ENCODE measurements at places on chromosomes 4 and X. TPM values are rescaled to one million over a fixed set of nuclear protein-coding genes. Genes with fewer than 3 reads are reported as not detected.
A peak's percentile ranks its signal among the peaks of the same experiment; 100 is the strongest.

Gene ARMCX1
- 10.9 TPM for total RNA-seq

Gene NPY1R
- total RNA-seq: 102 TPM

Gene MAGEA2
- not detected for total RNA-seq

Gene PWWP3B
- not detected for total RNA-seq

Gene ADRA2C
- total RNA-seq: 37.7 TPM

Gene FMR1NB
- not detected for total RNA-seq

Gene SHOX
- not detected for total RNA-seq

Gene WDR17
- 4.7 TPM for total RNA-seq

Gene SH2D1A
- total RNA-seq: 19.5 TPM

Gene CORIN
- 0.23 TPM for total RNA-seq

DNA sequence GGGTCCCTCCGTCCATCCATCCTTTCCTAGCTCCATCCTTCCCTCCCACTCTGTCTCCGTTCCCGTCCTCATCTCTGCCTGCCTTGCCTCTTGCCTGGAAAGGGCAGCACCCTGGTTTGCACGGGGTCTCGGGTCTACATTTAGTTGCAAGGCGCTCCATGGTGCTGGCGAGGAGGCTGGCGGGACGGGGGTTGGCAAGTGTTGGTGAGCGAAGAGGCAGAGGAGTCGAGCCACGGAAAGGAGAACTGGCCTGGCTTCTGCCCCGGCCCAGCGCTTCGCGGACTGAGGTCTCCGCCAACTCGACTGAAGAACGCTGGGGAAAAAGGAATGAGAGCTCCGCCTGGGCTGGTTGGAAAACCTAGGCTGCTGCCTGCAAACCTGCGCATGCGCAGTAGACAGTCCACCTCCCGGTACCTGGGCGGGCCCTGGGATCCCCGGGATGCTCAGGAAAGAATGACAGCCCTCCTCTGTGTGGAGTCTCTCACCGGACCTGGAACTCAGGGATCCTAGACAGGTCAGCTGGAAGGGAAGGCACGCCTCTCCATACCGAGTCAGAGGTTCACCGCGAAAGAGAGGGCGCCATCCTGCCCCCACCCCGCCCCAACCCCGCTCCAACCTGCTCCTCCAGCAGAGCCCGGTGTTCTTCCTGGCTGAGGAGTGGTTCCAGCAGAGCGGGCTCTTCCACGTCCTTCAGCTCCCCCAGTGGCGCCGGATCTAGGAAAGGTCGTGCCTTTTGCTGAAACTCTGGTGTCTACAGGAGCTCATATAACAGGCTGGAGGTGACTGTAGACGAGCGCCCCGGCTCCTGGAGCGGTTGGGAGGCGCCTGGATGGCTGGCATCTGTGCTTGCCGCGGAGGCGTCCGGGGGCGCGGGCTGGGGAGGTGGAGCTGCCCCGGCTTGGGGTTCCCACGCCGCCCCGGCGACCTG is 6.0 kb downstream of the FRG2 start:
- peak; percentile 69 for DNase-seq

DNA sequence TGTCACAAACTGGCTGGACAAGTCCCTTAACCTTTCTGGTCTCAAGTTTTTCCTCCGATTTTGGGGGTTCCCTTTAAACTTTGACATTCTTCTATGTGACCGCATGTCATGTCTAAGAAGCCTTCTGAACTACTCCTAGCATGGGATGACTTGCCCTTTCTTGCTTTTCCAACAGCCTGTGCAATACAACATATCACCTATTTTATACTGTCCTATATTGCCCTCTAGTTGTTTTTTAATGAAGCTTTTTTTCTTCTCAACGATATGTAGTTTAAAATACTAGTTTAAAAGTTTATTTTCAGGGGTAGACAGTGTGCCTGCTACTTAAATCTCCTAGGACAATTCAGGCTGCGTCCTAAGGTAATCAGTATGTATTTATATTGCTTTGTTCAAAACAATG is 1.0 kb upstream of the IGBP1 start:
- no peak for DNase-seq

- DNase-seq: no peak
Measured at GRCh38 chr4:138266948-138267347, 24.8 kb upstream of the SLC7A11 start.

- DNase-seq: no peak
Measured at GRCh38 chrX:100915562-100915961, 13.2 kb downstream of the XKRX start.

GRCh38 chrX:119145241-119145653 is 17.6 kb upstream of the KIAA1210 start:
- no peak for DNase-seq

DNA sequence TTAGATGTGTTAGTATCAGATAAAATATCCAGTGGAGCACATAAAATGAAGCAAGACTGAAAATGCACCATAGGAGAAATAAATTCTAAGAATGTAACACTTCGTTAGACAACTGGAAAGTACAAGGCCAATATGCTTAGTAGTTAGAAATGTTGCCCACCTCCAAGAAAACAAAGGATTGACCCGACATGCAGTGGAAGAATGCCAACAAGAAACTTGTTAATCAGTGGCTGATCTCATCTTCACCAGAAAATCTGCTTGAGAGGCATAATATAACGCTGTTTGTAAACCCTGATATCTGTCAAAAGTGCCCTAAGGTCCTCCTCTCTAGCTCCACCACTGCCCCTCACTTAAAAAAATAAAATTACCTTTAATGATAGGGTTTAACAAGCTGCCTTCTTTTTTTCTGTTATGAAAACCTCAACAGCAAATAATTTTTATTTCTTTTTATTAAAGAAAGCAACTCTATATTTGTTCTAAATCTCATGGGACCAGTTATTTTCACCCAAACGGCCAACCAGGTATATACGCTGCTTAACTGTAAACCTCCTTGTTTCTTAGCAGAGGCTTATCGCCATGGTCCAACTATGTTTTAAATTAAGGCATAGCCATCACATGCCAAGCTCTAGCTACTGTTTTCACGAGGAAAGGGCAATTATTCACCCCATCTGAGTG is 1.8 kb downstream of the RASGEF1B start:
- no peak for DNase-seq

- DNase-seq: no peak
Measured at GRCh38 chr4:139630991-139631390, 34.6 kb upstream of the MGST2 start.

DNA sequence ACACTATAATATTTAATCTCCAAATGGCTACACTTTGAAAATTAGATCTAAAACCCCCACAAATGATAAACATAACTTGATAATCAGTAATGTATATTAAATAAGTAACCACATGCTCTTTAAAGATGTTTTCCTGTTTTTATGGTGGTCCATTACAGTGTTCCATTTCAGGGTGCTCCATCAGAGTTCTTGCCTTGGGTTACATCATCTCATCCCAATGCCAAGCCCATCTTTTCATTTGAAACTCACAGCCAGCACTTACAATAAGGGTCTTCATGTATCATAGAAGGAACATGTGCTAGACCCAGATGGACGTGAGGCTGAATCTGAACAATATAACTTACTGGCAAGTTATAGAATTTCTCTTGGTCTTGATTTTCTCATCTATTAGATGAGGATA is 10.5 kb upstream of the PAQR3 start:
- DNase-seq: no peak

- no peak for DNase-seq
Measured at GRCh38 chrX:40097141-40097503, 636 bp downstream of the BCOR start.

DNA sequence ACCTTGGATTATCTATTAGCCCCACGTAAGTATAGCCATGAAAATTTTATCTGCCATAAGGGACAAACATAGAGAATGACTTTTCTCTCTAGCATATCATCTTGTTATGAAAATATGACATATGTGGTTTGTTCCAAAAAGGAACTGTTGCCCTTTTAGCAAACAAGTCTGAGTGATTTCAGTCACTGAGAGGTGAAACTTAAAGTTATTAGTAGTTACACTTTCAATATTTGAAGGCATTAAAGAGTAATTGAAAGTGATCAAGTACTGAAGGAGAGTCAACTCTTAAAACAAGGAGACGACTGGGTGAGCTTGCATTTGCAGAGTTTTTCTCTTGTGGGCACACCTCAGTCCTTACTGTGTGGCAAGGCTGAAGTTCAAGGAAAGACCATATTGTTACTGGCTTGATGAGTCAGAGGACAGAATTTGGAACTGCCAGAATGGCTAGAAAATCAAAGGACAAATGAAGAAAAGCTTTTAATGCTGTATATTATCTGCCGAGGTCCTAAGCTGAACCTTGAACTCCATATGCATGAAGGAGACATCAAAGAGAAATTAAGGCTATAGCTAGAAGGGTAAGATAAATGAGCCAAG is 205.1 kb upstream of the EMCN start:
- DNase-seq: no peak

DNA sequence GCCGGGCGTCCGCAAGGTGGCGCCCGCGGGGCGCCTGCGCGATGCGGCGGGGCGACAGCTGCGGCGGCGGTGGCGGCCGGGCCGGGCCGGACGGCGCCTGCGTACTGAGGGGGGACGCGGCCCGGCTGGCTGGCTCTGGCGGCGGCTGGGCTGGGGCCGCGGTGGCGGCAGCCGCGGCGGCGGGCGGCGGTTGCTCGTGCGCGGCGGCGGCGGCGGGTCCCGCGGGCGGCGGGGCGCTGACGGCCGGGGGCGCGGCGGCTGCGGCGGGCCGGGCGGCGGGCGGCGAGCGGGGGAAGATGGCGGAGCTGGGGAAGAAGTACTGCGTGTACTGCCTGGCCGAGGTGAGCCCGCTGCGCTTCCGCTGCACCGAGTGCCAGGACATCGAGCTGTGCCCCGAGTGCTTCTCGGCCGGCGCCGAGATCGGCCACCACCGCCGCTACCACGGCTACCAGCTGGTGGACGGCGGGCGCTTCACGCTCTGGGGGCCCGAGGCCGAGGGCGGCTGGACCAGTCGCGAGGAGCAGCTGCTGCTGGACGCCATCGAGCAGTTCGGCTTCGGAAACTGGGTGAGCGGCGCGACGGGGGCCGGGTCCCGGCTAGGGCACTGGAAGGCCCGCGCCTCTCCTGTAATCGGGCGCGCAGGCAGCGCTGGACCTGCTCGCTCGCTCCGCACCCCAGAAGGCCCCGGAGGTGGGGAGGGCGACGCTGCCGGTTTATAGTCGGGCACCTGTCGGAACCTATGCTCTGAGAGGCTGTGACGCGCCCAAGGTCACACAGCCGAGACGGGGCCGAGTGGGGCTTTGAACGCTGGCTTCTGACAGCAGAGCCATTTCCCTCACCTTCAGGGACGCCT is at the start of gene TADA2B:
Gene TADA2B, plus strand, starts transcription at position 89 of the 853 bp plus-strand sequence. Its CDS starts 208 bp downstream, at position 297.
- DNase-seq: peak; percentile 94

DNA sequence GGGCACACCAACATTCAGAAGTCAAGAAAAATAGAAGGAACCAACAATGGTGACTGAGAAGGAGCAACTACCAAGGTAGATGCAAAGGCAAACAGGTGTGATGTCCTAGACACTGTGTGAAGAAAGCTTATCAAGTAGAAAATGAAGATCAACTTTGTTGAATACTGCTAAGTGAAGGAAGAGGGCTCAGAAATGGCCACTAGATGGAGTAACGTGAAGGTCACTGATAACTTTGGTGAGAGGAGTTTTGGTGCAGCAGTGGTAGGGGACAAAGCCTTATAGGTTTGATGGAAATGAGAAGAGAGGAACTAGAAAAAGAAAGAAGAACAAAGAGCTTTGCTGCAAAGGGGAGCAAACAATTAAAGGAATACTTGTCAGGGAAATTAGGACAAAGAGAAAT is 23.5 kb downstream of the OTC start:
- DNase-seq: no peak

DNA sequence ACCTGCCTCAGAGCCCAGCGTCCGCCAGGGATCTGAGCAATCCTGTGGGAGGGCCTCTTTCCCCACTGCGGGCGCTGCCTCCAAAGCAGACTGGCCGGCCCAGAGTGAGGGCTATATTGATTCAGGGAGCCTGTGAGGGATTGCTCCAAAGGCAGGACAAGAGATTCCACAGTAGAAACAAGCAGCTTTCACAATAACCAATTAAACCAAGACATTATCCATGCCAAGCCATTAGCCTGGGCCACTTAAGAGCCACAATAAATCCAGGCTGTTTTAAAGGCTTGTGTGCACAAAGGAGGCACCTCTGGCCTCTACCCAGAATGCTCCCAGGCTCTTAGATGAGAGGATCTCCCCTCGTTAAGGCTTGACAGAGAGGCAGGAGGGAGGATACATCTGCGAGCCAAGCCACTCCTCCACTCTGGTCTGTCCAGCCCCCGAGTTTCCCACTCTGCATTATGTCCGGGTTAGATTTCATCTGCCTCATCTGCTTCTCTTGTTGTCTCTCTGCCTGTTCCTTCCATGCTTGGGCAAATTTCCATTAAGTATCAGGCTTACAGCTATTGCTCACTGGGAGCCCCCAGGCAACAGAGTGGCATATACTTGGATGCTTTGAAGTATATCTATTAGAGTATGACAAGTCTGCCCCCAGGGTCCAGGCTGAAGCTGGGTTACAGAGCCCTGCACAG is 357.9 kb downstream of the UNC5C start:
- DNase-seq: no peak

DNA sequence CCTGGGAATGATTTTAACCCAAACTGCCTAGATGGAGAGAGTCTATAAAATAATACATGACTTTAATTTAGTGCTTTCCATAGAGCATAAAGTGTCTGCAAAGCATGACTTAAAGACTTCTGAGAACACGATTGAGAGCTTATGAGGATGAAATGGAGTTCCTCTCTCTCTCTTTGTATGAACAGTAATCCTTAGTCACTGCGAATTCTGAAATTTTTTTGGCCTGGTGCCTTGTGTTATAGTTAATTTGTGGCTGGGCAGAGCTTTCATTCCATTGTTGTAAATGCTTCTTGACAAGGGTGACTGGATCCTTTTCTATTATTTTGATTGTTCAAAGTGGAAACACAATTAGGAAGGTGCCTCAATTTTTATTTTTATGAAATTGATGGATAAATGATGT is 179.5 kb downstream of the CEP135 start:
- DNase-seq: no peak

DNA sequence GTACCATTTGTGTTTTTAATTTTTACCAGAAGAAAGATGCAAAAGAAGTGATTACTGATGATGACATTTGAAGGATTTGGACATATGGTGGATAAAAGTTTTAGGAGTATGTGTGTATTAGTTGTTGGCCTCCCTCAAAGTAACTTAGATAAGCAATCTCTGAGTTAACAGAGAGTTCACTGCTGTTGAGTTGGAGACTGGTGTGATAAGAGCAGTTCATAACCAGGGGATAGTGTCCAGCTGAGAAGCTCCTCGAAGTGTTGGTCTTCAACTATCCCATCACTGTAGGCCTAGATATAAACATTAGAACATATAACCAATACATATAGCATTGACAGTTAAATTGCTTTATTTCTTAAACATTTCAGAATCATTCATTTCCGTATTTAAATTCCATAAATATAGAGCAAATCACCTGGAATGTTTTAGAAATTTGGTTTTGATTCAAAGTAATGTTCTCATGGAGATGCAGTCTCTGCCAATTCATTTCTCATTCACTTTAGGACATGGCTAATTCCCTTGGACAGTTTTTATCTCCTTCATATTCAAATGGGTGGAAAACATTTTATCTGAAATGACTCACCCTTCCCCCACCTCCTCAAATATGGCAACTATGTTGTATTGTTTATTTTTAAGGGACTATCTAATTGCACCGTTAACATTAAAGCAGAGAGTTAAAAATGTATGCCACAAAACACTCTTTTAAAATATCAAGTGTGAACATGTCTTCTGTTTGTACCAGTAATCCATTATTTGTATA is 136.8 kb upstream of the SLC4A4 start:
- no peak for DNase-seq

- DNase-seq: no peak
Measured at GRCh38 chr4:80840396-80840795, 190.1 kb upstream of the BMP3 start.

GRCh38 chr4:1353186-1354055 is 6.4 kb downstream of the UVSSA start:
- DNase-seq: no peak

Measured in spleen (tissue), 13 donors.